ENCODE measurements at places on chromosomes 3 and 15. TPM values are rescaled to one million over a fixed set of nuclear protein-coding genes. Genes with fewer than 3 reads are reported as not detected.

MED12L gene
- 2.0 TPM for total RNA-seq

TOPAZ1 gene
- not detected for total RNA-seq

DET1 gene
- total RNA-seq, result 6.0 TPM

CHRD gene
- 19.5 TPM for total RNA-seq

HGD gene
- total RNA-seq, result not detected

CLEC3B gene
- 96.6 TPM for total RNA-seq

SKOR1 gene
- total RNA-seq, result 0.78 TPM

- DNase-seq, result no peak
- H3K27ac ChIP-seq, result no peak overlapping the region
- no peaks in the 10 kb centered on the region for H3K36me3 ChIP-seq
- no peak overlapping the region for H3K4me3 ChIP-seq
- no peaks in the 10 kb centered on the region for H3K27me3 ChIP-seq
Observed at GRCh38 chr15:83769411-83769999, 115.6 kb downstream of the ADAMTSL3 start.

DNA sequence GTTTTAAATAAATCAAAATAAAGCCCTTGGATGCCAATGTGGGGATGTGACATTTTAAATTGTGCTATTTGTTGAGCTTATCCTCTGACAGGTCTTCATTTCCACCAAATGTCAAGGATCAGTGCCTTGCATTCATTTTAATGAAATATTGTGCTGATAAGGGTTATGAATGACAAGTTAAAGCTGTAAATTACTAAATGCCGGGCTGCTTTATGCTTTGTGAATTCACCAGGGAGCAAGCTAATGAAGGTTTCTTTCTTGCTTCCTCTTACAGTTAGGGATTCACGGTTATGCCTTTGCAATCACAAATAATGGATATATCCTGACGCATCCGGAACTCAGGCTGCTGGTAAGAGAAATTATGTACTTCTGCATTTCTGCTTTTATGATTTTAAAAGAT is 81.7 kb downstream of the LRTM1 start:
- H3K27me3 ChIP-seq, result no peaks in the 10 kb centered on the region
- H3K4me1 ChIP-seq, result no peaks in the 10 kb centered on the region
- DNase-seq, result no peak
- H3K36me3 ChIP-seq, result no peaks in the 10 kb centered on the region
- no peak overlapping the region for H3K27ac ChIP-seq

DNA sequence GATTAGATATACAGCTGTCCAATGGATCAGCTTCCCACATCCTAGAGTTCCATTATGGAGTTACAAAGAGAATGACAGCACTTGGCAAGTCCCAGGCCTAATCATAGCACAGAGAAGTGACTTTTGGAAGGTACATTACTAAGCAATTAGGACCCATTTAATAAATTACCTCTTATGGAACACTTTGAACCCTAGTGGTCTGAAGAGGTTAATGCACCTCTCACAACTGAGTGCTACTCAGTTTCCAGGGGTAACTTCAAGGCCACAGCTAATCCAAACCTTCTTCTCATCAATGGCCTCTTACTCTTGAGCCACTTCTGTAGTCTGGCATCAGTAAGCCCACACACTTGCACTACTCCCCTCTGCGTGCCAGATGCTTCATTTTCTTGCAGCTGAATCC is 34.9 kb upstream of the MEIS2 start:
- no peak for DNase-seq
- H3K27me3 ChIP-seq, result no peaks in the 10 kb centered on the region
- no peak overlapping the region for H3K27ac ChIP-seq
- no peaks in the 10 kb centered on the region for H3K36me3 ChIP-seq
- H3K4me3 ChIP-seq, result no peak overlapping the region

DNA sequence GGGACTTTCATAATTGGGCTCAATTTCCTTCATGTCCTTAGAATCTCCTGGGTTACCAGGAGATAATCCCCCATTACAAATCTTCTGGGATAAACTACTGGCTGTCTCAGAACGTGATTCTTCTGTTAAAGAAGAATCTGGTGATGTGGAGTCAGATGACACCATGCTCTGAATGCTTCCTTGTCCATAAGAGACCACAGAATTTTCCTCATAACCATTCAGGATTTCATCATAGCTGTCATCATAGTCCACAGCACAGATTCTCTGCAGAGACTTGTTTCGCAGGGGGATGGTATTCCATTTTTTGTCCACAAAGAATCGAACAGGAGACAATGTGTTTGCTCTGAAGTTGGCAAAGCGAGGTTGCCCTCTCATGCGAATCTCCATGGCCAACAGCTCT is 109.8 kb upstream of the TSPAN3 start:
- DNase-seq, result no peak
- H3K4me1 ChIP-seq, result no peaks in the 10 kb centered on the region
- H3K27me3 ChIP-seq, result no peaks in the 10 kb centered on the region
- H3K27ac ChIP-seq, result no peak overlapping the region

- no peaks in the 10 kb centered on the region for H3K27me3 ChIP-seq
- no peaks in the 10 kb centered on the region for H3K4me1 ChIP-seq
- no peaks in the 10 kb centered on the region for H3K36me3 ChIP-seq
- H3K27ac ChIP-seq, result no peak overlapping the region
Observed at GRCh38 chr15:38685686-38686339, 121.2 kb upstream of the RASGRP1 start.

GRCh38 chr3:161393310-161393709 is 22.0 kb upstream of the SPTSSB start:
- no peak overlapping the region for H3K4me3 ChIP-seq
- H3K27me3 ChIP-seq, result no peaks in the 10 kb centered on the region
- no peak overlapping the region for H3K27ac ChIP-seq
- DNase-seq, result no peak
- no peaks in the 10 kb centered on the region for H3K4me1 ChIP-seq

DNA sequence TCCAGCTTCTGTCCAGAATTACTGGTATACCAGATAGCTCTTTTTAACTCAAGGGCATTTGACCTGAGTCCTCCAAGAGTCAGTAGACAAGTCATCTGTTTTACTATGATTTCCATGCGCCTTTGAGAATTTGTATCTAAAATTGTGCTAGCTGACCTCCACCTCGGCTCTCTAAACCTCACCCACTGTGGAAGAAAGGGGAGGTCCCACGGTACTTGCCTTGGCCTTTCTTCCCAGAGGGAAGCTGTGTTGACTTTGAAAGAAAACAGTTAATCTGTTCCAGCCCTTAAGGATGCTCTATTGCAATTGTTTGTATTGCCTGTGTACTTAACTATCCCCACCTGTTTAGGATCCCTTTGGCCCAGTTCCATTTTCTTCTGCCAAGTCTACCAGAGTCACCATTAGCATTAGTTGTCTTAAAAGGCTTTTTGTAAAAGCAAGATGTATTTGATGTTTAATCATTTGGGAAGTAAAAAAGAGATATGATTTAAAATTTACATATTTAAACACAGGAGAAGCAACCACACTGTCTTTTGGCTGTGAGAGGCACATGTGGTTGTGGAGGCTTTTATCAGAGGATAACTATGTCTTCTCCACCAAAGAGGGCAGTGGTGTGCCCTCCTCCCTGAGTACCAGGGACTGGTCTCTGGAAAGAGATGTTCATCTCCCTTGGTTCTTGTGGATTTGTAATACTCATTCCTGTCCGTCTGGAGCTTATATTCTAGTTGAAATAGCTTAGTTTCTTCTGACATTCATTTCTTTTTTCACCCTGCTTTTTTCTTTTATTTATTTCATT is 88.8 kb downstream of the CRTC3 start:
- peaks cover 3% of the 10 kb centered on the region for H3K4me1 ChIP-seq
- H3K4me3 ChIP-seq, result no peak overlapping the region
- no peaks in the 10 kb centered on the region for H3K27me3 ChIP-seq
- H3K36me3 ChIP-seq, result peaks cover 38% of the 10 kb centered on the region

- no peak overlapping the region for H3K27ac ChIP-seq
- no peaks in the 10 kb centered on the region for H3K36me3 ChIP-seq
- no peak overlapping the region for H3K4me3 ChIP-seq
- H3K27me3 ChIP-seq, result no peaks in the 10 kb centered on the region
- no peak for DNase-seq
Observed at GRCh38 chr15:42012241-42012640, 8.6 kb downstream of the PLA2G4E start.

DNA sequence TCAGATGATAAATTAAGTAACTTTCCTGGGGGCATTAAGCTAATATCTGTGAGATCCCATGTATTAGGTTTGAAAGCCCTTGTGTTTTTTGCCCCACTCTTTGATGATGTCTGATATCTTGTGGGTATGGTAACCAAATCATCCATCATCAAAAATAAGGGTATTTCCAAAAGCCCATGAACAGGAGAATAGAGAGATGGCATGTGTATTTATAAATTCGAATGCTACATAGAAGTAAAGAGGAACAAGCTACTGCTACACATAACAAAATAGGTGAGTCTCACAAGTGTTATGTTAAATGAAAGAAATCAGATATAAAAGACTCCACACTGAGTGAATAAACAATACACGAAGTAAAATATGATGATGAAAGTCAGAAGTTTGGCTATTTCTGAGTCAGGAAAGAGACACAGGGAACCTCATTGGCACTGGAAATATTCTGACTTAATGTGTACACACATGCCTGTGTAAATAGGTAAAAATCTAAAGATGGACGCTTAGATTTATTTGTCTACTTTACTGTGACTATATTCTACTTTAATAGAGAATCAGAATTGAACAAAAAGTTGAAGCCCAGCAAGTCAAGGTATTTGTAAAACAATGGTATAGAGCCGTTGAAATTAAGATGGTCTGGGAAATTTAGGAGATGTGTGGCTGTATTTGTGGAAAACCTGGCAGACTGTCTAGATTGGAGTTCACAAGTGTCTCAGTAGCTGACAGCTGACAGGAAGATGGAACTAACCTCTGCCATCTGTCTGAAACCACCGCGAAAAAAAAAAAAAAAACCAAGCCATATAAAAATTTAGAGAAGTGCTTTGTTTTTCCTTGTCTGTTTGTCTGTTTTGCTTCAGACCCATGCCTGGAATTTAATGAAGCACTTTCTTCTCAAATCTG is 111.0 kb upstream of the TGFBR2 start:
- peak overlapping the region; percentile 92 for H3K27ac ChIP-seq
- H3K4me3 ChIP-seq, result peak overlapping the region; percentile 27
- no peak for DNase-seq
- H3K27me3 ChIP-seq, result no peaks in the 10 kb centered on the region
- H3K4me1 ChIP-seq, result peaks cover 82% of the 10 kb centered on the region

DNA sequence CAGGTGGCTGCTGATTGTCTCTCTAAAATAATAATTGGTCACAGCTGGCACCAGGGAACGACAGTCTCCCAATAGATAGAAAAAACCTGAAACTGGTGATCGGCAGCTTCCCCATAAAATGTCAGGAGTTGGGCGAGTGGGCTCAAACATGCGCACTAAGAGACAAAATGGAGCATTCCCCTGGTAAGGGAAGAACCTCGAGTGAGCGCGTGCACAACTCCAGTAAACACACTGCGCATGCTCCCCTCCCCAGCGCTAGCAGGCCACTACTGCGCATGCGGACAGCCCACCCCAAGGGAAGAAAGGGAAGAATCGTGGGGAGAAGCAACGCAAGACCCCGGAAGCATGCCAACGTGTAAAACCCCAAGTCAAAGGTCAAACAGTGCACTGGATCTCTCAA is 7.7 kb upstream of the STARD5 start:
- no peaks in the 10 kb centered on the region for H3K36me3 ChIP-seq
- peaks cover 3% of the 10 kb centered on the region for H3K4me1 ChIP-seq
- DNase-seq, result no peak
- H3K27ac ChIP-seq, result no peak overlapping the region
- H3K4me3 ChIP-seq, result no peak overlapping the region

- DNase-seq, result no peak
- H3K36me3 ChIP-seq, result no peaks in the 10 kb centered on the region
- no peak overlapping the region for H3K27ac ChIP-seq
- peaks cover 8% of the 10 kb centered on the region for H3K4me1 ChIP-seq
- H3K4me3 ChIP-seq, result no peak overlapping the region
Observed at GRCh38 chr3:154177406-154177805, 56.2 kb downstream of the ARHGEF26 start.

GRCh38 chr3:86162521-86162920 is 828.4 kb downstream of the VGLL3 start:
- no peaks in the 10 kb centered on the region for H3K27me3 ChIP-seq
- H3K27ac ChIP-seq, result no peak overlapping the region

GRCh38 chr3:35773417-35773816 is 134.1 kb downstream of the ARPP21 start:
- H3K4me3 ChIP-seq, result no peak overlapping the region
- H3K4me1 ChIP-seq, result no peaks in the 10 kb centered on the region
- H3K36me3 ChIP-seq, result no peaks in the 10 kb centered on the region
- H3K27ac ChIP-seq, result no peak overlapping the region
- no peak for DNase-seq

Data from thoracic aorta (tissue), 2 donors.